RKO (cell line): ENCODE measurements at places on chromosomes 6 and 20.
A peak's percentile ranks its signal among the peaks of the same experiment; 100 is the strongest.

DNA sequence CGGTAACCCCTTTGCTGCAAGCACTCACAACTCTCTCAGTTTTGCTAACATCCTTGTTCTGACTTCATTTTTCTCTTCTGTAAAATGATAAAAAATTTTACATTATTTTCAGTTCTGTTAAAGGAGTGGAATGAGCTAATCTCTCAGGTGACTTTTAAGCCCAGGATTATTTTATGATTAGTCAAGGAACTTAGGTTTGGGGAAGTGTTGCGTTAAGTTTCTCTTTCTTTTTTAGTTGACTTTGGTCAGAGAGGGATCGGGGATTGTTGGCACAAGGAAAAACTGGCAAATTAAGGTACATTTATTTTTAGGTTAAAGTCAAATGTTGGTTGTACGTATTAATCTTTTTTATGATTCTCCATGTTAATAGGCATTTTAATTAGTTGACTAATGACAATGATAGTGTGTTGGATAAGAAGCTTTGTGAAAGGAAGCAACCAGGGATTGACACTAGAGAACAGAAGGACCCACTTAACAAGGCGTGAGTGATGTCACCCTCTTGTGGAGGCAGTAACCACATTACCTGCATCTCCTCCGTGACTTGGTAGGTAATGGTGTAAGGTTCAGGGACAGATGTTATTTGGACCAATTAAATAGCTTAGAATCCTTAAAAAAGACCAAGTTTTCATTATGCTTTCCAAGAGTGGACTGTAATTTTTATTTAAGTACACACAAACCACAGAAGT, 31.6 kb downstream of the CD83 start:
- no peak for DNase-seq

GRCh38 chr20:14113416-14113815, 118.1 kb downstream of the MACROD2 start:
- no peak for DNase-seq

DNA sequence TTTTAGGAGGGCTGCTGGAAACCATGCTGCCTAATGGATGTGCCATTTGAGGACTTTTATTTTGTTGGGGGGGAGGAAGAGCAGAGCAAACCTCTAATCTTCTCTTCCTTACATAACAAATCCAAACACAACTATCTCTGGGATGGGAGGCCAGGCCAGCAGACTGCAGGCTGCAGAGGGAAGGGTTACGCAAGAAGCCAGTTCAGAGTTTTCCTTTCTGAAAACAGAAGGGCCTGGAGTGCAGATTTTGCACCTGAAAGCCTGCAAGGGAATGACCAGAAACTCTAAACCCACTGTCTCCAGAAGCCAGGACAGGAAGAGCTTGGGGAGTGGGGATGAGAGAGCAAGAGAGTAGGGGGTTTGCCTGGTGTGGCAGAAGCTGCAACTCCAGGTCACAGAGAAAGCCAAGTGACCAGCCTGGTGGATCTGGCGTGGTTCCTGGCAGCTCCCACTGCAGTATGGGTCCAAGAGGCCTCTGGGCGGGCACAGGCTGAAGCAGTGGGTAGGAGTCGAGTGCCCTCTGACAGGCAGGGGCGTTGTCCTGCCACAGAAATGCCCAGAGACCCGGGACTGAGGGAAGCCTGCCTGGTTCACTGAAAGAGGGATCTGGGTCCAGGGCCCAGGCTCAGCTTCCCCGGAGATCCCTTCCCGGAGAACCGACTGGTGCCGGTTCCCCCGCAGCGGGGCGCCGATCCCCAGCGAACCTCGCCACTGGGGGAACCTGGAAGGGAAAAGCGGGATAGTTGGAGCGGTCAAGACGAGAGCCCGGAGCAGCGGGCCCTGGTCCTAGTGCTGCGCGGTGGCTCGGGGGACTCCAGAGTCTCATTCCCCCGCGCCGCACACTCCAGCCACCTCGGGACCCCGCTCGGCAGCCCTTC, 6.7 kb downstream of the MAFB start:
- DNase-seq: no peak

DNA sequence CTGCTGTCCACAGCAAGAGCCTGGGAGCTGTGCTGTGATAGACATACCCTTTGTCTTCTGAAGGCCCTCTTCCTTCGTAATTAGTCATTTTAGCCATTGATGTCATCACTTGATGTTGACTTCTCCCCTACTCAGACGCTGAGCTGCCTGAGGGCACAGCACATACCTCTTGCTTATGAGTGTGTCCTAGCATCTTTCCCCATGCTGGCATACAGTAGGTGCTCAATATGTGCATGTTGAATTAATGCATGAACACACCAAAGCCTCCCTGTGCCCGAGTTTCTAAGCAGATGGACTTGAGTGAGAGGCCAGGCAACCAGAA, 35.8 kb upstream of the FAM83D start:
- no peak for DNase-seq

DNA sequence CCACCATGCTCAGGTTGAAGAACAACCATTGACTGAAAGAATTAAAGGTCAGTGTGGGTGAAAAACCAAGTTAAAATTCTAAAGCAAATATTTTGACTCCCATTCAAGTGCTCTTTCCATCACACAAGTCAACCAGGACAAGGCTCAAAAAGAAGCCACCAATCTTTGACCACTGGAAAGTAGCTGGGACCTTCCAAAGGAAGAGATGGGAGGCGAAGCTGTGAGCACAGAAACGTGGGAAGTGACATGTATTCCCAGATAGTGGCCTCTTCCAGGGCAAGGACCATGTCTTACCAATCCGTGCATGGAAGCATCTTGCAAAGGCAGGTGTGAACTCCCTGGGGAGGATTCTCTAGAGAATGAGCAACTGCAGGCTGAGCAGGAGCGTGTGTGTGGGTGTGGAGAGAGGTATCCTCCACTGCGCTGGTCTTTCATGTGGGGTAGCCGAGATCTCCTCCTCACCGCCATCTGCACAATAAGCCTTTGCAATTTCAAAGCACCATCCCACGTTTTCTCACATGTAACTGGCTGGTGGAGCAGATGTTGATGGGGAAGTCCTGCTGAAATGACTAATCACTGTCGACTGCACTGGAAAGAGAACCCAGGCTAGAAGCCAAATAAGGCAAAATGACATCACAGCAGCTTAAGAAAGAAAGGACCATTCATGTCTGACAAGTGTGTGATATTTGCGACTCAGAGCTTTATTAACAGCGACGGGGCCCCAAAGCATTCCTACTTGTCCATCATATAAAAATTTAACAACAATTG, 189.4 kb upstream of the RREB1 start:
- DNase-seq: peak; percentile 57

DNA sequence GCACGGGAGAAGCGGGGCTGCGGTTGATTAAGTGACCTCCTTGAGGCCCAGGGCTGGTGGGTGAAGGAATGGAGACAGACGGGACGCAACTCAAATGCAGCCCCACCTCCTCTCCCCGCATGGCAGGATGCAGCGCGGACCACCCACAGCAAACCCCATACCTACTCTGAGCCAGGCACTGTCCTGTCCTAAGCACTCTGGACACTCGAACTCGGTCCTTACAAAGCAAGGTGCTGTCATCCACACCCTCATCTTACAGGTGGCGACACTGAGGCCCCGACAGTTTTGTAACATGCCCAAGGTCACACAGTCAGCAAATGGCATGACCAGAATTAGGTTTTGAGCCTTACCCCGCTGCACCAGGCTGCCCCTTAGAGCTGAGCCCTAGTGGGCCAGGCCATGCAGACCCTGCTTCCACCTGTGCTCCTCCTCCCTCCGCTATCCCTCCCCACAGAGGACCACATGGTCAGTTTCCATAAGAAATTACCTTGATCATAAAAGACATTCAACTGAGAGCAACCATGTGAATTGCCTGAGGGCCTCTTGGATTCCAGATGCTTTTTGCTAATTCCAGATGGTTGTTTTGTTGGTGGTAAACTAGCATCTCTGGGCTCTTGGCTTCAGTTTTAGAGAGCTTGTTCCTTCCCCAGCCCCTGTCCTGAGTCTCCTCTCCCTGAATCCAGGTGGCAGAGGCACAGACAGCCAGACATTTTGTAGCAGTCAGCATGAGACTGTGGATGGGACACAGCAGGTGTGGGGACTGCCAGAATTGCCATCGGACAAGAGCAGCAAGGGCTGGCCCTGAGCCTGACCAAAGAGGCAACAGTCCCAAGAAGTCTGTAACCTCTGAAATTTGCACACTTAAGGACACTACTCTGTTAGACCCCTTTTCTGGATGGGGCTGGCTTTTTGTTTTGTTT, 171.9 kb upstream of the PMEPA1 start:
- no peak for DNase-seq

DNA sequence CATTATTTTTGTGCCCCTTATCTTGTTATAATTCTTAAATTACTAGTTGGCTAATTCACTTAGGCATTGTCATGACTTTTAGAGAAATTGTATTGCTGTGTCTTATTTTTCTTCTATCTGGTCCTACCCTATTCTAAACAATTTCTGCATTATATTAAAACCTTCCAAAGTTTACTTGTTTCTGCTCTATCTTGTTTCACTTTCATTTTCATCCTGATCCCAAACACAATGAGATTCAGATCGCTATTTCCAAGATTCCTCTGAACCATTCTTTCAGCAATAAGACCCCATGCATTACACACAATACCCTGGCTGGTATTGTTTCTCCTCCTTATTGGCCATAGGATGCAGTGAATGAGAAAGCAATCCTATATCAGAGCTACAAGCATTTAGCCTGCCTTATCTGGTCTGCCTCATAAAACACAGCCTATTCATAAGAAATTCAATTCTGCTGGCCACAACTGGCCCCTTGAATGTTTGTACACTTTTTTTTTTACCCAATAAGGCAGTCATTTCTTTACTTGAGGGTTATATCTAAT, 69.9 kb upstream of the POU3F2 start:
- no peak for DNase-seq

- no peak for DNase-seq
Observed at GRCh38 chr20:53779822-53780221, 186.2 kb upstream of the ZNF217 start.

- no peak for DNase-seq
Observed at GRCh38 chr20:35697696-35698297, 1.4 kb downstream of the NFS1 start.
